ENCODE measurements at places on chromosomes 16 and 17.

- no peak for DNase-seq
Observed at GRCh38 chr17:40576113-40576740, 11.0 kb upstream of the CCR7 start.

- no peak for DNase-seq
Observed at GRCh38 chr16:21156767-21157467, 1.6 kb upstream of the LDAF1 start.

DNA sequence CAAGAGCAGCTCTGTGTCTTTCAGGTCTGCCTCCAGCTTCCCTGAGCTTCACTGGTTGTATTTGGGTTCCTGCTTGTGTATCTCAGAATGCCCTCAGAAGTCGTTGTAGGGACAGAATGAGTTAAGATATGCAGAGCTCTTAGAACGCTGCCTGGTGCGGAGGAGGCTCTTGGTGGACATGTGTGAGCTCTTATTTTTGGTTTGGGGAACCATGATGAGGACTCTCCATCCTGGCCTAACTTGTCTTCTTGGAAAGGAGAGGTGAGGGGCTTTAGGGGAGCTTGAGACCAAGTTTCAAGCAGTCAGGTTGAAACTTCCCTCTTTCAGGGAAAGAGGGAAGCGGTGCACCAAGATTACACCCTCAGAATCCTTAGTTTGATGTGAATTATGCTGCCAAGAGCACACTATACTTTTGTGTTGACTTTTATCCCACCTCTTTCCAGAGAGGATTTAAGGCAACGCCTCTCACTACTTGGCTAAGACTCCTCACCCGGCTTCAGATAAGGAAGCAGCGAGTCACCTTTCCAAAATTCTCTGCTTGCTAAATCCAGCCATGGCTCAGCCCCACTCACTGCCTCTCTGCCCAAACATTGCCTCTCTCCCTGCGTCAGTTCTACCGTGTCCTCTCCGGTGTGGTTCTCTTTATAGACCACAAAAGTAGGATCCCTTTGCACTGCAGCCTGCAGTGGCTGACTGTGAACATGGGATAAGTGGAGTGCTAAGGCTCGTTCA is 12.7 kb downstream of the CDK5RAP3 start:
- no peak for DNase-seq

DNA sequence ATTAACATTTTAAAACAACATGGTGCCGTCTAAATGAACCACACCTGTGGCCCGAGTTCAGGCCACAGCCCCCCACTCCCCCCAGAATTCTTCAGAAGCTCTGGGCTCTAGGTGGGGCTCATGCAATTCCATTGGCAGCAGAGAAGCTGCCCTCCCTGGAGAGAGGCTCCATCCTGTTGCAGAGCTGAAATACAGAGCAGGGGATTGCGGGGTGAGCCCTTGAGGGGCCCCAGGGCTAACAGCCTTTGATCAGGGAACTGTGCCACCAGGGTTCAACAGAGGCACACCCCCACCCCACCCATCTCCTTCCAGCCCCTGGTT is 69.3 kb downstream of the ABR start:
- DNase-seq = no peak

DNA sequence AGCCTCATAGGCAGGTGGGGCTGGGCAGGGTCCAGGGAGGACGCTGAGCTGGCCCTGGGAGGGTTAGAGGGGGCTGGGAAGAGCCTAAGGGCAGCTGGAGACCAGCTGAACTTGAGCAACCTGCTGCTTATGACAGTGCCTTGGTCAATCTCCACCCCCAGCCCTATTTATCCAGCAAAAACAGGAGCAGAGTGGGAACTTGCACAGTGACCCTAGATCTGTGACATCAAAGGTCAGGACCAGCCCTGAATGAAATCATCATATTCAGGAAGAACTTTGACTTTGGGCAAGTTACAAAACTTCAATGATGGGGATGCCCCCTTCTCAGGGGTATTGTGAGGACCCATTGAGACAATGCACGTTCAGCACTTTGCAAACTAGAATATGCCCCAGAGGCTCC is 9.4 kb downstream of the CD300LF start:
- no peak for DNase-seq

DNA sequence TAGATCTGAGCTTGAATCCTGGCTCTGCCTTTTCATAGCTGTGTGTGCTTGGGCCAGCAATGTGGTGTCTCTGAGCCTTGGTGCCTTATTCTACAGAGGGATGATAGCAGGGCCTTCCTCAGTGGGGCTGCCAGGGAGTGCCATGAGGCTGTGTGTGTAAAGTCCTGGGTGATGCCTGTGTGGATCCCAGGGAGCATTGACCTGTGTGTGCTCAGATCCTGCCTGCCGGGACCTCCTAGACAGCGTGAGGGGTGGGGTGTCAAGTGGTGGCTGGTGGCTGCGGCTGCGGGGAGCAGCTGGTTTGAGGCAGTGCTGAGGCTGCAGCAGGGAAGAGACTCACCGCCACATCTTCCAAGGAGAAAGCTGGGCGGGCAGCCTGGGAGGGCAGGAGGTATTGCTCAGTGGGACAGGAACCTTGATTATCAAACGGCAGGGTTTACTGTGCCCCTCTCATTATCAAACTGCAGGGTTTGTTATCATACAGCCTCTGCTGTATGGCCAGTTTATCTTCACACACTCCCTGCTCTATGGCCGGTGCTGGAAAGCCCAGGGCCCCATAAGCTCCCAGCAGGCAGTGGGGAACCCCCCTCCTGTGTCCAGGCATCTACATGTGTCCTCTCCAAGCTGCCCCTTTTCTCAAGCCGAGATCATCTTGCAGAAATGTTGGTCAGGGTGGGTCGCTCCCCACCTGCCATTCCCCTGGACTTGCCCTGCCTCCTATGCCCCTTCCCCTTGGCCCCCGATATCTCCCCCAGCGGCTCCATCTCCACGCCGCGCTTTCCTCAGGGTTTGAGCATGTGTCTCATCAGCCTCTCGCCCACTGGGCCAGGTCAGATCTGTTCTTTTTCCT is 3.1 kb upstream of the ADCY7 start:
- no peak for DNase-seq

GRCh38 chr17:10657148-10657547 is at the start of gene MYH3:
MYH3 (minus strand) TSS chr17:10657309; CDS start chr17:10655064, 2,245 bp downstream.
- no peak for DNase-seq

- DNase-seq = no peak
Observed at GRCh38 chr16:82993926-82994325, 367.2 kb downstream of the CDH13 start.

GRCh38 chr16:29876594-29877249 is 13.7 kb upstream of the CDIPT start:
- DNase-seq = no peak

GRCh38 chr17:55053855-55054254 is 85.3 kb downstream of the STXBP4 start:
- DNase-seq = no peak

- no peak for DNase-seq
Observed at GRCh38 chr16:168424-168823, 2.6 kb downstream of the HBM start.

DNA sequence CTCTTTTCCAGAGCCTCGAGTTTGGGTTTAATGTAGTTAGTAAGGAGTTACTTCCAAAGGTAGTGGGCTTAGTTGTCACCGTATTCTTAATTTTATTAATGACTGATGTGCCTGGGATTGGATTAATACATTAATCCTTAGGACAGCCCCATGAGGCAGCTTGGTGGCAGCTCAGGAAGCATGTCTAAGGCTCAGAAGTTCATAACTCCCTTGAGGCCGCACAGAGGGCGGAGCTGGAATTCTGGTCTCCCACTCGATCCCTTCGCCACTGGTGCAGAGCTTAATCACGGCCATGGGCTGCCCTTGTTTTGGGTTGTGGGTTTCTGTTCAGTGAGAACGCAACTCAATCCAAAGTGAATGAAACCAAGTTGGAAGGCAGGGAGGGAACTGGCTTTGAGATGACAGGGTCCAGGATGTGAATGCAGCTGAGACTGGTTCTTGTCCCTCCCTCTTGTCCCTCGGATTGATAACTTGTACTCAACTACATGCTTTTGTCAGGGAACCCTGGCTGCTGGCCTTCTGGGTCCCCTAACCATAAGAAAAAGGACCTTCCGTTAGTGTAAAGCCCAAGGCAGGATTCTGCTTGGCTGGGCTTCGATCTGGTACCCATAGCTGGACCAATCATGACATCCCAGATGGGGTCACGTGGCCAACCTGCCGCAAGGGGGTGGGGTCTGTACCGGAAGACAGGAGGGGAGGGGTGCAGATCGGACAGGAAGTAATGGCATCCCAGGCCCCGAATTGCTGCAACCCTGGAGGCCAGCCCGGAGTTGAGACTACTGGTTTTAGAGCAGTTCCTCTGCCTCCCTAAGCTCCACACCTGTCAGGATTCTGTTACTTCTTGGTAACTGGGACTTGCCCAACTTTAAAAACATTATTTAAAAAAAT is 45.4 kb downstream of the SNX20 start:
- no peak for DNase-seq

- DNase-seq = no peak
Observed at GRCh38 chr17:82544431-82545070, 25.0 kb downstream of the FOXK2 start.

- DNase-seq = no peak
Observed at GRCh38 chr16:28529124-28529523, 9.7 kb downstream of the NUPR1 start.
